ENCODE measurements at places on chromosomes 1 and 21.

DNA sequence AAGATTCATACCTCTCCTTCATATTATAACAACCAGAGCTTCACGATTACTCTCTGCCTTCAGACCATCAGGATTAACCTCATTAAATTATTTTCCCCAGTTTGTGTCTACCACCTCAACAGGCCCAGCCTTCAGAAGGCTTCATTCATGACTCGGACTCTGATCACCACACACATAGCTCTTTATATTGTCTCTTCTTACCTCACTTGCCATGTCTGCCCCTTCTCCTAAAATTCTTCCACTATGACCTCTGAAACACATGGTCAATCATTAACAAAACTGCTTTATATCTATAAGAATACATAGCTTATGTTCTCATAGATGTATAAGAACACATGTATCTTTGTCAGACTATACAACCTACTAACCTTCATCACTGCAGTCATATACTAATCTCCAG is 79.8 kb downstream of the USP1 start:
- no peak for DNase-seq

DNA sequence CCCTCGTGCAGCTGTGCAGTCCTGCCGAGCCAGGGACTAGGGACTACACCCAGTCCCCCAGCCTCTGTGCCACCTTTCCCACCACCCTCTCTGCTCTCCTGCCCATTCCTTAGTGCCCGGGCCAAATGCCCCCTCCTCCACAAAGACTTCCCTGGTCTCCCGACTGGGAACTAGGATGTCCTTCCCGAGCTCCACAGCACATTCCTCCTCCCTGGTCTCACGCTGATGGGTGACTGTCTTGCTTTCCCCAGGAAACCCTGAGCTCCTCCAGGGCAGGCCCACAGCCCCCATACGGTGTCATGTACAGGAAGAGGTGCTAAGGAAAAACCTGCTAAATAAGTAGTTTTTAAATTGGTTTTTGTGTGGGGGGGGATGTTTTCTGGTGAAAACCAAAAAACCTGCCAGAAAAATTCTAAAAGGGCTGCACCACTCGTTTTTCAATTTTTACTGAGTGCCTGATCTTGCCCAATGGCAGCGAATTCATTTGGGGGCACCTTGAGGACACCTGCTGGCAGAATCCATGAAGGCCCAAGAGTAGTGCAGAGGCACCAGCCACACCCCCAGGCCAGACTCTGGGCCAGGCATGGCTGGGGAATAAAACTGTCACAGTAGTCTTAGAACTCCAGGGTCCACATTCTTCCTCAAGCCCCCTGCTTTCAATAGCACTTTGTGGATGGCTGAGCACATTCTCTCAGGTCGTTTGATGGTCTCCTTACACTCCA is 50.4 kb downstream of the GLIS1 start:
- no peak for DNase-seq

GRCh38 chr1:48715921-48716320 is 60.8 kb downstream of the BEND5 start:
- DNase-seq = no peak

GRCh38 chr1:241672301-241672700 is 20.2 kb downstream of the WDR64 start:
- DNase-seq = no peak

GRCh38 chr1:12513181-12513580 is 104.8 kb downstream of the DHRS3 start:
- DNase-seq = no peak

Measured in K562 (cell line).